Germinal center (tissue), 1 donor: ENCODE measurements at places on chromosomes 5 and 9.

DNA sequence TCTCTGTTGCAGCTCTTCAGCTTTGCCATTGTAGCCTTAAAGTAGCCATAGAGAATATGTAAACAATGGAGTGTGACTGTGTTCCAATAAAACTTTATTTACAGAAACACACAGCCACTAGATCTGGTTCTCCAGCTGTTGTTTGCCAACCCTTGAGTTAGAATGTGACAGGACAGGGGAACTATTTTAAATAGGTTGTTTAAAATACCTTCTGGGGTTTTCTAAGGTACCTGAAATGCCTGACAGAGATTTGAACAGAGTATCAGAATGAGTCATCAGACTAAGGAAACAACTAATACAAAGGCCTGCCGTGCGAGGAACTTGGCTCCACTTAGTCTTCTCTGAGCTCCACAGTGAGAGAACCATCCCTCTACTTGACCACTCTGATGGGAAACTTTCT, 85.4 kb downstream of the HSD17B4 start:
- no peak for DNase-seq

- DNase-seq = no peak
Observed at GRCh38 chr5:144183254-144183889, 12.7 kb downstream of the KCTD16 start.

- DNase-seq = no peak
Observed at GRCh38 chr5:10479154-10479721, 37.6 kb downstream of the ROPN1L start.

DNA sequence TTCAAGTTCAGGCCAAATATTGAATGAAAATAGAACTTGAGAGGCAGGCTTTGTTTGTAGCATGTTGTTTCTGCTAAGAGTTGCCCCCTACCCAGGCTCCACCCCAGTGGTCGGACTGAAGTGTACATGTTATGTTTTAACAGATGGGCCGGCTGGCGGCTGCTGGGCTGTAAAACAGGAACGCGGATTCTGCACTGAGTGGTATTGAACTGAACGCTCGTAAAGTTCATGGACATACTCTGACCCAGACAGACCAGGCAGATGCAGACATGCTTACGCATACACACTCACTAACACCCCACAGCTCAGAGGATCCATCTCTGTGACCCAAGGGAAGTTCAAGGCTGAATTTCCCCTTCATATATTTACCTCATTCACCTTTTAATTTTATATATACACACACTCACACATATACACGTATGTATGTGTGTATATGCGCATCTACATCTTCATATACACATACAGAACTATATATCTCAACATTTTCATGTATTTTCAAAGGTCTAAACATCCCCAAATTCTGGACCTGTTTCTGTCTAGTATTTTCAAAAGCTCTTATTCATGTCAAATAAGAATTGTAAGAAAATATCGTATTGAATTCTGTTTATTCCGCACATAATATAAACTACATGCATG, 1.4 kb downstream of the MARCHF3 start:
- DNase-seq = no peak

GRCh38 chr5:157388111-157388710, 71.8 kb upstream of the NIPAL4 start:
- no peak for DNase-seq

- DNase-seq = no peak
Observed at GRCh38 chr5:159642379-159642778, 273.9 kb upstream of the ADRA1B start.

DNA sequence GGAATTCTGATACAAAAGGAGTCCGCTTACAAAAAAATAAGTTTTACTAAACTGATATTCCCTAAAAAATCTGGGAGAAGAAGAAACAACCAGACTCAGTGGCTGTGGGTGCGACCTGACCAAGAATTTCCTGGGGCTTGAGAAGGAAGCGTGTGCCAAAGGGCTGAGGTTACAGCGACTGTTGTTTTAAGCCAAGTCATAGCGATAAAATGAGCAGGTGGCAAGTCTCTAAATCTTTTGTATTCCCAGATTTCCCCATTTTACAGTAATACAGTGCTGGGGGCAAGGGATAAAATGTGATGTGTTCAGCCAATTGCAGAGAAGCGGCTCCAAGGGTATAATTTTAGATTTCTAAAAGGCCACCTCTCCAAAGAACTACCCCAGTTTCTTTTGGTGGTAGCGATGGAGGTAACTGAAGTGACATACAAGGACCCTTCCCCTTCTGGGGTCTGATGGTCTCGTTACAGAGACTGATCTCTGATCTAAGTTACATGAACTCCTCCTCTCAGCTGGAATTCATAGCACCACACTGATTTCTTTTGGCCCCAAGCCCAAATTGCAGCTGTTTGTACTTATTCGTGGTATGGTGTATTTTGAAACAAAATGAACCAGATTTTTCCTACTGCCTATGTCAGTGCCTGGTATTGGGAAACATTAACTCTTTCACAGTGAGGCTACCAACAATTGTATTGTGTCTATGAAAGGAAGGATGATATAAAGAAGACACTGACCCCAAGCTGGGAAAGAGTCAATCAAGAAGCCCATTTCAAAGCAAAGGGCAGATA, 41.6 kb downstream of the LPAR1 start:
- no peak for DNase-seq

DNA sequence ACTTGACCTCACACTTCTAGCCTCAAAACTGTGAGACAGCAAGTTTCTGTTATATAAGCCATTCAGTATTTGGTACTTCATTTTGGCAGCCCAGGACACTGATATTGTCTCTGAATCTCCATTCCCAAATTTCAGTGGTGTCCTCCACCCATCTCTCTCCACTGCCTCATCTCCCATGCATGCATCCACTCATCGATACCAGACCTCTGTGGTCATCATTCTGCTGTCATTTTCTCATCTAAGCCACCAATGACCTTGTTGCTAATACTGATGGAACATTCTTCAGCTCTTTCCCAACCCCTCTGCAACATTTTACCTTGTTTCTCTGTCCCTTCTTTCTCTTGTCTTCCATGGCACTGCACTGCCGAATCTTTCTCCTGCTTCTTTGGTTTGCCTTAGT, 221.8 kb downstream of the SNX18 start:
- DNase-seq = no peak

GRCh38 chr5:132662925-132663770, 5.2 kb downstream of the IL13 start:
- DNase-seq = peak; percentile 49

GRCh38 chr9:109150925-109151545, 16.0 kb downstream of the FRRS1L start:
- no peak for DNase-seq

GRCh38 chr5:72456391-72457074, 50.7 kb downstream of the ZNF366 start:
- DNase-seq = no peak

DNA sequence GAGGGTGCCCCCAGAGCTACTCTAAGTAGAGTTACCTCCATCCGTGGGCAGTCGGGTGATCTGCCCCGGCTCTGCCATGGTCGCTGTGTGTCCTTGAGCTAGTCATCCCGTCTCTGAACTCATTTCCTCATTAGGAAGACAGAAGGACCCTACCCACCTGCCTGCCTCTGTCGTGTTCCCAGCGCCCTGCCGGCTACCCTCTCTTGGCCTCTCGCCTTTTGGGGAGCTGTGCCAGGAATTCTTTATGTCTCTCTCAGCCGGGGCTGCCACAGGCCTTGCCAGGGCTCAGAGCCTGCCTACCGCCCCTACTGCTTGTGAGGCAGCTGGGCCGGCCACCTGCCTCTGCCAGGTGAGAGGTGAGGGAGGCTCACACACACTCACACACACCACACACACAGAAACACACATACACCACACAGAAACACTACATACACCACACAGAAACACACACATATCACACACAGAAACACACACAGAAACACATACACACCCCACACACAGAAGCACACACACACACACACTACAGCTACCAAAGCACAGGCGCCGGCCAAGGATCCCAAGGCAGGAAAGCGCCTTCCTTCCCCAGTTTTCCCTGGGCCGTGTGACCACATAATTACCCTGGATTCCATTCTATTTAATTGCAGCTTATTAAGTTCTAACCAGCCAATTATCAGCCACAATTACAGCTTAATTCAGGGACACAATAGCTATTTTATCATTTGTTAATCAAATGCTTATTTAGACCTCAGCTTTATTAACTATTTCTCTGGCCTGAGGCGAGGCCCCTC, 41.7 kb downstream of the UNC5A start:
- no peak for DNase-seq

GRCh38 chr5:44875661-44876605, 67.2 kb downstream of the MRPS30 start:
- no peak for DNase-seq

GRCh38 chr5:387491-388265, 55.3 kb upstream of the EXOC3 start:
- DNase-seq = no peak

- no peak for DNase-seq
Observed at GRCh38 chr5:65418661-65419060, 63.1 kb downstream of the ADAMTS6 start.

DNA sequence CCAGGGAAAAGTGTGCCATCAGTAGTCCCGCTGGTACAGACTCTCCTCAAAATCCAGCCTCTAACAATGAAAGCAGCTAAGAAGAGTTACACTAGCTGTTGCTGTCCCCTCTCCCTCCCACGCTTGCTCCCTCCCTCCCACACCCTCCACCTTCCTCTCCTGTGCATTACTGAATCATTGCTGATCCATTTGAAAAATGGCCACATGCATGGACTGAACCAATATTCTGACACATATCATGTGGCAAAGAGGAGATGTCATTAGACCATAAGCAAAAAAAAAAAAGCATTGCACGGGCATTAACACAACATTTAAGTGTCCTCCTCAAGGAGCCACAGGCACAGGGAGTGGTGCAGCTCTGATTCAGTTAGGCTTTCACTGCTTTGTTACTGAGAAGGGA, 37.9 kb downstream of the LHFPL2 start:
- DNase-seq = no peak

DNA sequence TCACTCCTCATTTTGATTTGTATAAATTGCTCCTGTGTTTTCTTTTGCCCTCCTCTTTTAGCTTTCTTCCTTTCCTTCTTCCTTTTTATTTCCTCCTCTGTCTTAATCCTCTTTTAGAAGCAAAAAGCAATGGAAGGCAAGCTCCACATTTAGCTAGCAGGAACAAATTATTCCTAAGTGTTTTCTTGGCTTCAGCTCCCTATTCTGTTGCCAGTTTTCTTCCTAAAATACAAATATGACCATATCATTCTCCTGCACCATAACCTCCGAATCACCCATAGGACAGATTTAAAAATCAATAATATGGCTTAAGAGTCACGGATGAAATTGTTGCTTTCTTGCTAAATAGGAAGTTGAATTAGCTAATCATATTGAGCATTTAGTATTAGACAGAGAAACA, 49.4 kb downstream of the GRIN3A start:
- no peak for DNase-seq

- DNase-seq = no peak
Observed at GRCh38 chr5:146073239-146073900, 32.0 kb downstream of the PLAC8L1 start.

DNA sequence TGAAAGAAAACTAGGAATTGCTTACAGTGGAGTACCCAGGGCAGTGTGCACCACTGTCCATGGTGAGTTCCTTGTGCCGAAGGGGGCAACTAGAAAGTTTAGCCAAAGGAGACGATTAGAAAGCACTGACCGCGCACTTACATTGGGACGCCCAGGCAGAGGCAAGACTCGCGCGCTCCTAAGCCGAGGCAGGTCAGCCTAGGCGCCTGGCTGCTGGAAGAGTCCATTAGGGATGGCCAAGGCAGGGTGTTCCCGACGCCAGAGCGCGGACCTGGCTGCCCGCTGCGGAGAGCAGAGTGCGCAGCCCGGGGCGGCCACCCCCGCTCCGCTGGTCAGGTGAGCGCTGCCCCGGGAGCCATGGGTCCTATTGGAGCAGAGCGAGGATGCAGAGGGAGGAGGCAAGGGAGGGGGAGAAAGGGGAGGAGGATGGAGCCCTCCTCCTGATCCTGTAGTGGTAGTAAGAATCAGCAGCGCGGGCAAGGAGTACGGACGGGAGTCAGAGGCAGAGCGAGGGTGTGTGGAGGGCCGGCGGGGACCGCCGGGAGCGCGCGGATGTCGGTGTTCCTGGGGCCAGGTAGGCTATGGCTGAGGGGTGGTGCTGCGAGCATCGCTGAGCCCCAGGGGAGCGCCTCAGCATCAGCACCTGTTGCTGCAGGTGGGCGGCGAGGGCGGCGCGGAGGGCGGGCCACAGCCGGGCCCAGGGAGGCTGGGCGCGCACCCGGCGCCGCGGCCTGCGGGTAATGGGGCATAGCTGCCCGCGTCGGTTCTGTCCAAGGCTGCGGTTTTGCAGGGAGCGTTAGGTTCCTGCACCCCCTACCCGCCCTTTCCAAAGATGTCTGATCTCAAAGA, at the start of gene ADGRV1:
Gene ADGRV1, plus strand, starts transcription at position 454 of the 849 bp plus-strand sequence. Its CDS starts 99 bp downstream, at position 553.
- peak; percentile 9 for DNase-seq

GRCh38 chr5:141691286-141691866, 9.3 kb upstream of the ARAP3 start:
- DNase-seq = no peak

- no peak for DNase-seq
Observed at GRCh38 chr5:137234973-137235943, 263.9 kb downstream of the SPOCK1 start.

GRCh38 chr5:32601623-32602295, 16.4 kb downstream of the SUB1 start:
- no peak for DNase-seq

GRCh38 chr5:124576848-124577409, 169.5 kb downstream of the ZNF608 start:
- peak; percentile 28 for DNase-seq

- no peak for DNase-seq
Observed at GRCh38 chr5:41057940-41058339, 13.2 kb downstream of the MROH2B start.

DNA sequence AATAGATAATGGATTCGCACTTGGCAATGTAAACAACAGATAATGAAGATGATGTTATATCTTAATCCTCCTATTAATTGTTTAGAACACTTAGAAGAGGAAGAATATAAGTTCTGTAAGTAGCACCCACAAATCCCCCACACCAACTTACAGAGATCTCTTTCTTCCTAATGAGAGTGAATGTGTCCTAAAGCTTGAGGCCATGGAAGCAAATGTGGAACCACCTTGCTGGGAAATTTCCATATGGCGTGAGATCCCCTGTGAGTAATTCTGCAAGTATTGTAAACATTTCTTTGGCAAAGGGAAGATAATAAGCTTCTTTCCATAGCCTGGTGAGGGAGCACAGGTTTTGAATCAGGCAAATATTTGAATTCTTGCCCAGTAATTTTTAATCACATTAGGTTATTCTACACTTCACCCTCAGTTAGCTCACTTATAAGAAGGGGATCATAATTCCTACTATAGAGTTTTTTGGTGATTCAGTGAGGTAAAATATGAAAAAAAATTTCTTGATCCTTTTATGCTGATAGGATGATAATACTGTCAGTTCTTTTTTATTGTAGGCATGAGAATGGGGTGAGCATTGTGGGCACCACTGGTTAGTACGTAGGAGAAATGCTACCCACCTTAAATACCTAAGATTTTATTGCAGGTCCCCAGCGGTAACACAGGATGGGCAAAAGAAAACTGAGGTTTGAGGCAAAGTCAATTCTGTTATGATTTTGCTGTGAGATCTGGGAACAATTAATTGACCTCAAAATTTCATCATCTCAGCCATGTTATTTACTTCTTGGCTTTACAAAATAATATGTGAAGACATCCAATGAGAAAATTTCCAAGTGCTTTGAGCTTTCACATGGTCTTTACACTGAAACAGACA, 574.8 kb downstream of the PSAT1 start:
- DNase-seq = no peak
